ENCODE measurements at places on chromosomes 1 and 21. TPM values are rescaled to one million over a fixed set of nuclear protein-coding genes. Genes with fewer than 3 reads are reported as not detected.
A peak's percentile ranks its signal among the peaks of the same experiment; 100 is the strongest.

The KCNJ9 gene
- total RNA-seq, result 14.7 TPM

The TNFSF18 gene
- 5.5 TPM for total RNA-seq

The BCL2L15 gene
- total RNA-seq, result 1.4 TPM

The GRIK1 gene
- total RNA-seq, result 7.5 TPM

The RBM34 gene
- total RNA-seq, result 43.5 TPM

The CELSR2 gene
- total RNA-seq, result 41.8 TPM

The ADGRL2 gene
- total RNA-seq, result 130 TPM

The ATAD3C gene
- 0.62 TPM for total RNA-seq

GRCh38 chr1:16984717-16985116 is 4.3 kb upstream of the MFAP2 start:
- DNase-seq, result no peak

GRCh38 chr1:232726048-232726779 is 79.0 kb upstream of the MAP10 start:
- no peak for DNase-seq

- no peak for DNase-seq
These were observed 163.9 kb downstream of the LRRC40 start for GRCh38 chr1:70041317-70042045.

GRCh38 chr1:22123071-22123390 is 19.9 kb downstream of the WNT4 start:
- no peak for DNase-seq

- DNase-seq, result no peak
These were observed 99.4 kb upstream of the S1PR1 start for GRCh38 chr1:101137144-101138126.

DNA sequence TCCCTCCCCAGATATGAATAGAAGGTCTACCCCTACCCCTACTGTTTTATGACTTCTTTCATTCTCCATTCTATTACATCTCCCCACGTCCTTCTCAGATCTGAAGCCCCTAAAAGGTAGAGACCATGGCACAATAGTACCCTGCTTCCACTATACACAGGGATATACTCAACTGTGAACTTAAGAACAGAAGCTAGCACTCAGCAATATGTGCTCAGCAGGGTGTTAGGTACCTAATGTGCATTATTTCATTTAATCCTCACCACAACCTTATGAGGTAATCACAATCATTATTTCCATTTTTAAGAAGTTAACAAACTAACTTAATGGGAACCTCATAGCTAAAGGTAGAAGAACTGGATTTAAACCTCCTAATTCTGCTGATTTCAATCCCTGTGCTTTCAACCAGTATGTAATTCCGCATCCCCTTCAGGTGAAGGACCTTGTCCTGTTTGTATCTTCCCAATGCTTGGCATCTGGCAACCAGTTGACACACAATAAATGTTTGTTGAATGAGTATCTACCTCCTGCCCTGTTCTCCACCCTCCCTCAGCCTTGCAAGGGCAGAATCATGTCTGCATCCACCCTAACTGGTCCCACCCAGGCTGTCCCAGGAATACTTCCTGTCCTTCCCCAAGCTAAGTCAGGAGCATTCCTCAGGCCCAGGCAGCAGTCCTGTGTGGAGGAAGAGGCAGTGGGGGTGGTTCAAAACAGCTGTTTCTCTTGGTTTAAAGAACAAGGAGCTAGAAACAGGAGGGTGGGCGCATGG is 6.5 kb downstream of the DENND2D start:
- no peak for DNase-seq

GRCh38 chr1:240190881-240191401 is 99.3 kb downstream of the FMN2 start:
- DNase-seq, result no peak

DNA sequence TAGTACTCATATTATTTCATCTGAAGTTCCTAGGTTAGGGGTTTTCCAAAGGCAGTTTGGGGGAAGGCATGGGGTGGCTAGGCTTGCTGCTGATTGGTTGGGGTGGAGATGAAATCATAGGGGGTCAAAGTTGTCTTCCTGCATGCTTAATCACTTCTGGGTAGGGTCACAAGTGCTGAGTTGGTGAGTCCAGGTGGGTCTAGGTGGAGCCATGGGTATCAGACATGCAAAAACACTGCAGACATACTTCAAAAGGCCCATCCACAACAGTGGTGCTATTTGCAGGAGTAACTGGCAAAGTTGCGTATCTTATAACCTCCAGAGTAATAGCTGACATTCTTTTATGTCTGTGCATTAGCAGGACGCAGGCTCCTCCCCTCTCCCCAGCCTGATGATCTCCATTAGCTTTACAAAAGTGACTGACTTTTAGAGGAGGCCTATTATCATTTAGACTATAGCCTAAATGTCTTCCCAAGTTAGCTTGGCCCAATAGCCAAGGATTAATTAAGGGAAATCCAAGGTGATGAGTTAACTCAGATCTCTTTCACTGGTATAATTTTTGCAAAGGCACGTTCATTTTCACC is 374.4 kb upstream of the PRMT6 start:
- DNase-seq, result no peak

GRCh38 chr1:230256896-230257295 is 169.2 kb downstream of the PGBD5 start:
- DNase-seq, result no peak

DNA sequence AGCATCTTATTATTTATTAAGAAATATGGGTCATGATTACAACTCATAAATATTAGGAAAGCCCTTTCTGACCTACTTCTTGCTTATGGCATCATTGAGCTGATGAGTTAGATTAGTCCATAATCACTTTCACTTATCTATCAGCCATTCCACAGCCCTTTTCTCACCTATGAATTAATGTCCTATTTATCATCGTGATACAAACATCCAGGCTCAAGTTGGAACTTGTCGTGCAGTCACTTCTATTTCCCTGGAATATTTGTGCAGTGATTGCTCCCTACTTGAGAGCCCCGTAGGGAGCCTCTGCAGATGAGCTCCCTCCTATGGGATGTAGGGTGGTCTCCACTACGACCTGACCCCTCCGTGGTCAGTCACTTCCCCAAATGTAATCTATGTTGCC is 8.1 kb upstream of the F3 start:
- no peak for DNase-seq

DNA sequence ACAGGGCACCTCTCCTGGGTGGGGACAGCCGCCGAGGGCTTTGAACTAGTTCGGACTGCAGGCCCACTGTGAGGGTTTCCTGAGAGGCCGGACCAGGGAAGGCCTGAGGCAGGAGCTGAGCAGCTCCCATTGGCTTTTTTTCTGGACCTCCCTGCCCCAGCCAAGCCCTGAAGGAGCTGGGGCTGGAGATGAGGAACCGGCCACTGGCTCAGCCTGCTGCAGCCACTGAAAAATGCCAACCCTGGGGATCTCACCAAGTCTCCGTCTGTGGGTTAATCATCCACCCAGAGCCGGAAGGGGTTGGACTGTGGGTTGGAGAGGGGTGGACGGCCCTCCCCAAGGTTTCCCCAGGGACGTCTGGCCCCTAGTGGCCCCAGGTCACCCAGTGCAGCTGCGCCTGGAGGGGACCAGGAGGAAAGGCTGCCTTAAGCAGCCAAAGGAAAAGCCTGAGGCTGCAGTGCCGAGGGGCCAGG is 2.5 kb downstream of the VWA1 start:
- DNase-seq, result no peak

GRCh38 chr1:47893412-47893811 is 103.8 kb downstream of the TRABD2B start:
- no peak for DNase-seq

- DNase-seq, result no peak
These were observed 200.0 kb downstream of the SLC45A1 start for GRCh38 chr1:8517661-8518489.

- DNase-seq, result no peak
These were observed 325.1 kb downstream of the HHAT start for GRCh38 chr1:210653771-210654170.

- DNase-seq, result no peak
These were observed 18.8 kb upstream of the SCCPDH start for GRCh38 chr1:246705368-246705767.

GRCh38 chr1:160621633-160622413 is 25.0 kb downstream of the SLAMF1 start:
- no peak for DNase-seq

- DNase-seq, result no peak
These were observed 176.5 kb downstream of the HIVEP3 start for GRCh38 chr1:41742219-41742618.

- DNase-seq, result no peak
These were observed 10.1 kb upstream of the LRRC71 start for GRCh38 chr1:156910309-156910782.

DNA sequence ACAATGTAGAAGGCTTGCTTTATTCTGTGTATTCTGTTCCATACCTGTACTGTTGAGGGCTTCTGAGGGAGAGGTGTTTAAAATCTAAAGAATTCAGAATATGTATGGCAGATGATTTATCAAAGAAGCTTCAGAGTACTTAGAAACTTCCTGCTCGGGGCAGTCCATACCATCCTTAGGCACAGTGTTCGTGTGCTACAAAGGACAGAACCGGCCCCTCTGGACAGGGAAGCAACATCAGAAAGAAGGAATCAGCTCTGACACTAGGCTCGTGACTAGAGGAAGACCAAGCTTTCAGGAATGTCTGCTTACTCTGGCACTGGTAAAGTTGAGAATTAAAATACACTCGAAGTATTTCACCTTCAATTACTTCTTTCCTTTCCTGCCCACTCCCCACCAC is 14.1 kb downstream of the SELP start:
- DNase-seq, result no peak

- no peak for DNase-seq
These were observed 60.2 kb upstream of the ID3 start for GRCh38 chr1:23619299-23620188.

DNA sequence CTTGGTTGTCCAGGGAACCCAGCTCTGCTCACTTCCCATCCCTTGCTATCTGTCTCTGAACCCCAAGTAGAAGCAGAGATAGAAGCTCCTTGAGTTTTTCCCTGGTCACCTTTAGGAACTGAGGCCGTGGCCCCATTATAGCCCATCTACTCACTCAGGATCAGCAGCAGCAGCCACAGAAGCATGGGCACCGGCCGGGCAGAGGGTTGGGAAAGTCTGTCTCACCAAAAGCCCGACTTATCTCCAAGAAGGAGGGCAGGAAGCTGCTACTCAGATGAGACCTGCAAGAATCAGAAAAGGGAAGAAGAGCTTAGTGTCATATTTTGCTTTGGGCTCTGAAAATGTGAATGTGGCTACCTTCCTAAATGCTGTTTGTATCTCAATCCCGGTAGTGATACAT is 264 bp downstream of the FCRL3 start:
- DNase-seq, result no peak

- no peak for DNase-seq
These were observed 49.1 kb upstream of the CPLANE2 start for GRCh38 chr1:16286122-16286521.

- no peak for DNase-seq
These were observed 53.9 kb upstream of the AKT3 start for GRCh38 chr1:243903895-243904294.

- DNase-seq, result no peak
These were observed 9.4 kb upstream of the NT5C1A start for GRCh38 chr1:39681294-39681693.

- no peak for DNase-seq
These were observed 38.4 kb upstream of the PRDM2 start for GRCh38 chr1:13661539-13661938.

DNA sequence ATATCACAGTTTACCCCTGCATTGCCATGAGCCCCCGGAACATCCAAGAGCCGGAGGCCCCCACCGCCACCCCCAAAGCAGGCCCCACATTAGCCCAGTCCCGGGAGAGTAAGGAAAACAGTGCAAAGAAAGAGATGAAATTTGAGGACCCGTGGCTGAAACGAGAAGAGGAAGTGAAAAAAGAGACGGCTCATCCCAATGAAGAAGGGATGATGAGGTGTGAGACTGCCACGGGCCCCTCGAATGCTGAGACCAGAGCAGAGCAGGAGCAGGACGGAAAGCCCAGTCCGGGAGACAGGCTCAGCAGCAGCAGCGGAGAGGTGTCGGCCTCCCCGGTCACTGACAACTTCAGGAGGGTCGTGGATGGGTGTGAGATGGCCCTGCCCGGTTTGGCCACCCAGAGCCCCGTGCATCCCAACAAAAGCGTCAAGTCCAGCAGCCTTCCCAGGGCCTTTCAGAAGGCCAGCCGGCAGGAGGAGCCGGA is 532.4 kb downstream of the KIF26B start:
- DNase-seq, result no peak

DNA sequence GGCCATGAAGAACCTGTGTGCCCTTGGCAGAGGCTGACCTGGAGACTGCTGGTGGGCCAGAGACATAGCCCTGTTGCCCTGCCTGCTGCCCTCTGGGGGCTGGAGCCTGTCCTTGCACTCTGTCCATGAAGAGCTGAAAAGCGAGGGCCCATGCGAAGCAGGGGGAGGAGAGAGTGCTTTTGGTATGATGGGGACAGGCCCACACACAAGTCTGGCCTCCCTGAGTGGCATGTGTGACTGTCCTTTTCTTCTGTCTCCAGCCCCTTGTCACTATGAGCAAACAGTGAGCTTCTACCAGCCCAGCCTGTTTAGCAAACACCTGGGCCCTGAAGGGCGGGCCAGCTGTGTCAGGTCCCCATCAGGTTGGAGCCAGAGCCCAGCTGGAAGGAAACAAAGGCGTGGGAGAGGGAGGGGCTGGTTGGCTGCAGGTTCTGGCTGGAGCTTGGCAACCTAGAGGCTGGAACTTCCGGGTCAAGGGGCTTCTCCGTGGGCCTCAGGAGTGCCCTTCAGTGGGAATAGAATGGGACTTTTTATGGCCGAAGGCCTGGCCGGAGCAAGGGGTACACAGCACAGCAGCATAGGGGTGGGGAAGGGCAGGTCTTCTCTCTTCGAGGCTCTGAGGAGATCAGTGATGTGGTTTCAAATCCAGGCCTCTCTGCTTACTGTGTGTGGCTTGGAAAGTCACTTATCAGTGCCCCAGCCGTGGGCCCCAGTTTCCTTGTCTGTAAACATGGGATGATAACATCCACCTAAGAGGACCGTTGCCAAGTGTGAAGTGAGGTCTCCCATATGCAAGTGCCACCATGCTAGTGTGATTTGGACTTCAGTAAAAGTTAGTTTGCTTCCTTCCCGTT is 14.3 kb downstream of the QSOX1 start:
- DNase-seq, result no peak

DNA sequence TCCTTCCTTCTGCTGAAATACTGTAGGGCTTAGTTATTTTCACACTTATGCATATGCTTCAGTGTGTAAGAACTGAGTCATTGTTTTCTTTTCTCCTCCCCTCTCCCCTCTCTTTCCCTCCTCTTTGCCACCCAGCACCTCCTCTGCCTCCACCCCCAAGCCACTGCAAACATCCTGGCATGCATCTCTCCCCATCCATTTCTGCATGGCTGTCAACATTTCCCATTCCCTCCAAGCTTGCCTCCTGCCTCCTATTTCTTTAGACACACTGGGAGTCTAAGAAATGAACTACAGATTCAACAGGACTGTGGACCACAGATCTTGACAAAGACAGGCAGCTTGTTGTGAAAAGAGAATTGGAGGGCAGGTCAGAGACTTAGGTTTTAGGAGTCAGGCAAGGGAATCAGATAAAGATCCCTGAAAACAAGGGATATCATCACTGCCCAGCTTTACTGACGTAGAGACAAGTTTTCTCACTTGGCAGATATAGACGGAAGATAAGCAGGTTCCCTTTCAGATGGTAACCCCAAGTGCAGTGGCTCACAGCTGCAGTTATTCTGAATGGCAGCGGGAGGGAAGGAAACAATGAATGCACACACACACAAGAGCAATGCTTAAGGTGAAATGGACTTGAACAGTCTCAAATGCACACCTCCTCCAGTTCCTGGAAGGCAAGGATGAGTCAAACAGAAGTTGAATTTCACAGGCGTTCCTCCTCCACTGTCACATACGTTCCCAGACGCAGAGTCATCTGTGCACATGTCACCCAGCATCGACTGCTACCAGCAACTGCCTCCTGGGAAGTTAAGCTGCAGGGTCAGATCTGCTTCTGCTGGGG is 56.1 kb downstream of the HIVEP3 start:
- peak; percentile 60 for DNase-seq

Data from occipital lobe (tissue), 3 donors.